A549 treated with DMSO at 1 μM for 4 hours (cell line): ENCODE measurements at places on chromosomes 4 and X. TPM values are rescaled to one million over a fixed set of nuclear protein-coding genes. Genes with fewer than 3 reads are reported as not detected.

GPM6B gene
- total RNA-seq: not detected in 5 replicates

BRS3 gene
- not detected in 5 replicates for total RNA-seq

RENBP gene
- 0.07 to 0.16 TPM (median 0.09 TPM) in 4 of 5 replicates, not detected in the other for total RNA-seq

DSPP gene
- total RNA-seq: not detected in 5 replicates

NLGN3 gene
- 0.91 to 1.4 TPM (median 0.94 TPM) in 5 replicates for total RNA-seq

ERCC6L gene
- total RNA-seq: 12.4 to 16.0 TPM (median 14.3 TPM) in 5 replicates

AMELX gene
- not detected in 5 replicates for total RNA-seq
